Activated naive CD4-positive, alpha-beta T cell treated with anti-CD3 and anti-CD28 coated beads, Interleukin-2, amount 50 U/mL, for 72 hours (primary cell): ENCODE measurements at places on chromosomes 1 and 21.

DNA sequence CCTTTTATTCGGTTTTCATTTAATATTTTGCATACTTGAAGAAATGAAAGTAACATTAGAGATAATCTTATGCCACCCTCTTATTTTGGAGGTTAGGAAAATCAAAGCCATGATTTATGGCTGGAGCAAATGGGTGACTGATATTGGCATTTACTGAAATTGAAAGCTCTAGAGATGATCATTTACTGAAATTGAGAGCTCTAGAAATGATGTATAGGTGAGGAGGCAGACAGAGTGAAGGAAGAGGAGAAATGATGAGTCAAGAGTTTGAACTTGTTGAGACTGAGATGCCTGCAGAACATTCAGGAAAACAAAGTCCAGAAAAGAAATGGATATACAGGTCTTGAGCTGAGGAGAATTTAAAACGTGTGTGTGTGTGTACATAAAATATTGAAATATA lies 217.6 kb downstream of the LTN1 start:
- DNase-seq: no peak

- no peak for DNase-seq
These were observed 3.1 kb upstream of the DIPK1A start for GRCh38 chr1:92964316-92964715.

DNA sequence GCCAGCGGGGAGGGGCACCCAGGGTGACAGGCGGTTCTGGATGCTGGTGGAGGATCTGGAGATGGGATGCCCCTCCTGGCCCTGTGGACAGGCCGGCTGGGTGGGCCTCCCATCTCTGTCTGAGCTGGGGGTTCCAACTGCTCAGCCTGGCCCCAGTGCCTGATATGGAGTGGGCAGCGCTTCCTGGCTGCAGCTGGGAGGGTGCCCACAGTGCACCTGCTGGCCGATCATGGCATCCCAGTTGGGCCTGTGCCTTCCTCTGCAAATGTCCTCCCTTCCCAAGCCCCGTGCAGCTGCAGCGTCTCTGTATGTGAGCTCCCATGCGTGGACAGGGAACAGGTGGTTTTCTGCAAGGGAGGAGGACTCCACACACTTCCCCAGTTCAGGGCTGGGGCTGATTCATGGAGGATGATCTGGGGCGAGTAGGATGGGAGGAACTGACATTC lies 2.1 kb downstream of the PFKL start:
- no peak for DNase-seq

DNA sequence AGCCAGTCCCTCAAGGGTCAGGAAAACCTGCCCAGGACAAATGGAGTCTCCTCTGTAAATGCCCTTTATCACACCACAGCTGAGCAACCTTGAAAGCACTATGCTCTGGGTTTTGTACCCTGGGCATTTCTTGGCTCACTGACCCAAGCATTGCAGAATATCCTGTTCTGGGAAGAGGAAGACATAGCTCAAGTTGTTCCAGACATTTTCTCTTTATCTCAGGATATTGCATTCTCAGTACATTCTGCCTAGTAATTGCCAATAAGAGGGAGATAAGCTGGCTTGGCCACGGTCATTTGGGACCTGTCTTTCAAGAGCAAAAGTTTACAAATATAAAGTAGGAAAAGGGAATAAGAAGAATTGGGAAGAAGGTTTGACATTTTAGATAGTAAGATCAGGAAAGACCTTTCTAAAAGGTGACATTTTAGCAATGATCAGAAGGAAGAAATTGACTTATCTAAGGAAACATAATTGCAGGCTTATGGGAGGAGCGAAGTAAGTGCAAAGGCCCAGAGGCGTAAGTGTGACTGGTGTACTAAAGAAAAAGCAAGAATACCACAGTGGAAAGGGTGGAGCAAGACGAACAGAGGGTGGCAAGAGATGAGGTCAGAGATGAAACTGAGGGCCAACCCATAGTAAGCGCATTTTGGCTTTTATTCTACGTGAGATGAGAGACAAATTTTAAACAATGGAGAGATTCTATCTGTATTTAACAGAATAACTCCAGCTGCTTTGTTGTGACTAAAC lies 394.0 kb upstream of the CXADR start:
- DNase-seq: no peak

GRCh38 chr1:61425040-61425439 lies 299.9 kb downstream of the TM2D1 start:
- DNase-seq: no peak

DNA sequence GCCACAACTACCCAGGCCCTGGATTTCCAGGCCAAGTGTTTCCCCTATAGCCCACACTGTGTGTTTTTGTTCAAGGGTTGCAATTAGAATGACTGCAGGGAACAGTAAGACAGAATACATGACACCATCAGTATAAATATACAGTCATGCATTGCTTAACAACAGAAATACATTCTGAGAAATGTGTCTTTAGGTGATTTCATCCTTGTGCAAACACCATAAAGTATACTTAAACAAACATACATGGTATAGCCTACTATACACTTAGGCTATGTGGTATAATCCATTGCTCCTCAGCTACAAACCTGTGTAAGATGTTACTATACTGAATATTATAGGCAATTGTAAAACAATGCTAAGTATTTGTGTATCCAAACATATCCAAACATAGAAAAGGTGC lies 7.5 kb upstream of the SLC44A5 start:
- no peak for DNase-seq

DNA sequence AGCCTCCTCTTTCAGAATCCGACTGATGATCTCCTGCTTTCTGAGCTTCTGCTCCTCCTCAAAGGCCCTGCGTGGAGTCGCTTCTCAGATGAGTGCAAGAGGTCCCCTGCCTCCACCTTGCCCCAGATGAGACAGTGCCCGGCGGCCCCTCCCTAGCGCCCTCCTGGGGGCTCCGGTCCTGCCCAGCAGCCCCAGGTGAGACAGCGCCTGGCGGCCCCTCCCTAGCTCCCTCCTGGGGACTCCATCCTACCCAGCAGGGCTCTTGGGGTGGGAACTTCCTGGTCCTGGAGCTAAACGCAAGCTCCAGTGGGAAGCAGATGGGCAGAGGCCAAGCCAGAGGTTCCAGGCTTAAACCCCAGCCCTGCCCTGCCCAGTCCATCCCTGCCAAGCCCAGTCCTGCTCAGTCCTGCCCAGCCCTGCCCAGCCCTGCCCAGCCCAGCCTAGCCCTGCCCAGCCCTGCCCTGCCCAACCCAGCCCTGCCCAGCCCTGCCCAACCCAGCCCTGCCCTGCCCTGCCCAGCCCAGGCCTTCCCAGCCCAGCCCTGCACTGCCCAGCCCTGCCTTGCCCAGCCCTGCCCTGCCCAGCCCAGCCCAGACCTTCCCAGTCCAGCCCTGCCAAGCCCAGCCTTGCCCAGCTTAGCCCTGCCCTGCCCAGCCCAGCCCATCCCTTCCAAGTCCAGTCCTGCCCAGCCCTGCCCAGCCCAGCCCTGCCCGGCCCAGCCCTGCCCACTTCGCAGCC lies 34.6 kb downstream of the CFAP74 start:
- no peak for DNase-seq

- no peak for DNase-seq
These were observed 22.5 kb upstream of the PKP1 start for GRCh38 chr1:201260648-201261311.

GRCh38 chr1:160756849-160757201 lies 17.8 kb downstream of the SLAMF7 start:
- DNase-seq: no peak

- DNase-seq: no peak
These were observed 32.1 kb upstream of the MX1 start for GRCh38 chr21:41393876-41394465.

DNA sequence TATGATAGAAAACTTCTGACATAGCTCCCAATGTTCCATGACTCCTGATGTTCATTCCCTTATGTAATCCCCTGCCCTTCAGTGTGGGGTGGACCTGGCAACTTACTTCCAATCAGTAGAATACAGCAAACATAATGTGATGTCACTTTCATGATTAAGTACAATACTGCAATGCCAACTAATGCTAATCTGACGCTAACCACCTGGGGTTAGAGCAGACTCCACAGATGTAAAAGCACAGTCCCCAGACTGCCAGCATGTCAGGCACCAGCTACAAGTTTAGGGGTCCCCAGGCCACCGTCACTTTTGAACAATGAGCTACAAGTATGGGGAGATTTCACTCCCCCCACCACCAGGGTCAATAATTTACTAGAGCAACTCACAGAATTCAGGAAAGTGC lies 32.3 kb upstream of the FBXO28 start:
- DNase-seq: no peak

- DNase-seq: peak; percentile 73
These were observed 19.7 kb downstream of the CDK18 start for GRCh38 chr1:205523891-205524793.

GRCh38 chr1:91885213-91885715 lies 687 bp downstream of the TGFBR3 start:
- peak; percentile 62 for DNase-seq

- no peak for DNase-seq
These were observed 24.4 kb downstream of the RCAN1 start for GRCh38 chr21:34590520-34590919.

- DNase-seq: no peak
These were observed 1350.4 kb downstream of the AMY1C start for GRCh38 chr1:105100102-105100501.

DNA sequence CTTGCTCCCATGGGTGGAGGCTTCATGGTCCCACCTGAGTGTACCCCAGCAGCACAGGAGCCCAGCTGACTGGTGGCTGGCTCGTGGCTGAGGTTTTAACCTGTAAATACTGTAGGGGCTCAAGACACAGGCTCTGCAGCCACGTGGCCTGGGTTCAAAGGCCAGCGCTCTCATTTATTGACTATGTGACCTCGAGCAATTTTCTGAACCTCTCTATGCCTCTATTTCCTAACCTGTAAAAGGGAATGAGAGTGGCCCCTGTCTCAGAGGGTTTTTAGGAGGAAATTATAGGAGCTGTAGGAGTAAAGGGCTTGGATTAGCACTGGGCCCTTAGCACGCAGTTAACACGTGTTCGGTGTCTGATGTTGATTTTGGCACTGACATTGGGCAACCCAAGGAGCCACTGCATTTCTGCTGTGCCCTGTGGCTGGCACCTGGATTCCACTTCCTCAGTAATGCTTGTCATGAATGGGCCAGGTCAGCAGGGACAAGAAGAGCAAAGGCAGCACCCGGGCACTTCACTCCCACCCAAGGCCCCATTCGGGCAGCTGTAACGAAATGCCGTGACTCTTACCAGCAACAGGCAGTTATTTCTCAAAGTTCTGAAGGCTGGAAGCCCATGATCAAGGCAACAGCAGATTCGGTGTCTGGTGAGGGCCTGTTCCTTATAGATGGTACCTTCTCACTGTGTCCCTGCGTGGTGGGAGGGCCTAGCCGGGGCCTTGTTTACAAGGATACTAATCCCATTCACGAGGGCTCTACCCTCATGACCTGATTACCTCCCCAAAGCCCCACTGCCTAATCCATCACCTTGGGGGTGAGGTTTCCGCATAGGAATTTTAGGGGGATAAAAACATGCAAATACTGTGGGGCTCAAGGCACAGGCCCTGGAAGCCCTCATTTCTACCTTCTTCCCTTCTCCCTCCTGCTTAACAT lies 25.2 kb downstream of the ARHGEF10L start:
- no peak for DNase-seq

- no peak for DNase-seq
These were observed 18.3 kb downstream of the CAPN2 start for GRCh38 chr1:223730479-223731132.

DNA sequence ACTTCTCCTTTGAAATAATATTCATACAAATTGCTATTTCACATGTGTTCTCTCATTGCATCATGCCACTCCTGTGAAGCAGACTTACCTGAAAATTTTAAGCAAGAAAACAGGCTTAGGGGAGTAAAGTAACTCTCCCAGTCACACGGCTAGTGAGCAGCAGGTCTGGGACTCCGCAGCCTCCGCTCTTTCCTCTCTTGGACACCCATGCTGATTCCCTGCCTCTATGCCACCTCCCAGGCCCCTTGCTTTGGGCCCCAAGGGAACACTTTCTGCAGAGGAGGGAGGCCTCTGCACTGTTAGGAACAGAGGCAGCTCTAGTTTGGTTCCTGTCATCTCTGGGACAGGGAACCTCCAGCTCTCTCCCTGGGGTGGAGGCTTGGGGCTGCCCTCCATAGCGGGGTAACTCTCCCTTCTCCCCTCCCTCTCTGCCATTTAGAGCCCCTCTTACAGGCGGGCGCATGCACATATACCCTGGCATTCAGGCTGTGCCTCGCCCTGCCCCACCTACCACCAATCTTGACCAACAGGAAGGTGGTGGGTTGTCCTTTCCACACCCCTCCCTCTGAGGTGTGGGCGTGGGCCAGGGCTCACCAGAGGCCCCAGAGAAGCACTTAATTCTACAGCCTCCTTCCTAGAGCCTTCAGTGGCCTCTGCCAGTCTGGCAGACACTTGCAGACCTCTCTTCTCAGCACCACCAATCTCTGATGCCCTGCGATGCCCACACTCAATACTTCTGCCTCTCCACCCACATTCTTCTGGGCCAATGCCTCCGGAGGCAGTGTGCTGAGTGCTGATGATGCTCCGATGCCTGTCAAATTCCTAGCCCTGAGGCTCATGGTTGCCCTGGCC lies at the start of gene RXFP4:
Gene RXFP4, plus strand, starts transcription at position 646 of the 852 bp plus-strand sequence. Its CDS starts 72 bp downstream, at position 718.
- no peak for DNase-seq

DNA sequence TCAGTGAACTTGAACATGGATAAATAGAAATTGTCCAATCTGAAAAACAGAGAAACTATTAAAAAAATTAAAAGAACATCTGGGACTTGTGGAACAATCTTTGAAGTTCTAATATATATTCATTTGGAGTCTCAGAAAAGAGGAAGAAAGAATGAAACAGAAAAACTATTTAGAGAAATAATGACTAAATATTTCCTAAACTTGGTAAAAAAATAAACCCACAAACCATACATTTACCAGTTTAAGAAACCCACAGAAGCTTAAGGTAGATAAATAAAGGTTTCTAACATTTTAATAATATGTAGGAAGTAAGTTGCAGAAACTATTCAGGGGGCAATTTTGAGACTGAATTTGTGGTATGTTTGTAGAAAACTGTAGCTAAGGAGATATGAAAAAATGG lies 437.8 kb downstream of the PTBP2 start:
- no peak for DNase-seq

GRCh38 chr1:216562383-216562782 lies 139.1 kb upstream of the USH2A start:
- no peak for DNase-seq

DNA sequence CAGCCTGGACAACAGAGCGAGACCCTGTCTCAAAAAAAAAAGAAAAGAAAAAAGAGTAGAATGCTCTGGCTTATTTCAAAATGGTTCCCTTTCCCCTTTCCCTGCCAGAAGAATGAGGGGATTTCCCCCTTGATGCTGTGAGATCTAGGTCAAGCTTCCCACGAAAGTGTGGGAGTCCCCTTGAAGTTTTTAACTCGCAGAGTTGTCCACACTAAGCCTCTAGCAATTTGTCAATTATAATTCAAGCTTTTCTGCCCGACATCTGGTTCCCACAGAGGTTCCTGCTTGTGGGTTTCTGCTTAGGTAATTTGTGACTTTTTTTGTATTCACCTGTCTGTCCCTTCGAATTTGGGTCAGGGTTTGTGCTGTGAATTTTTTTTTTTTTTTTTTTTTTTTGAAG lies 62.8 kb downstream of the ZFYVE9 start:
- no peak for DNase-seq
